Effector memory CD4-positive, alpha-beta T cell (primary cell): ENCODE measurements at places on chromosomes 5 and 9.

- no peak for DNase-seq
These were observed 223.0 kb downstream of the IRX1 start for GRCh38 chr5:3818624-3819023.

- DNase-seq, result no peak
These were observed 109.0 kb downstream of the ATP10B start for GRCh38 chr5:160743027-160743426.

GRCh38 chr5:98428806-98429205 lies 344.7 kb upstream of the RGMB start:
- DNase-seq, result no peak

- no peak for DNase-seq
These were observed 346.3 kb downstream of the ENC1 start for GRCh38 chr5:74294231-74294705.

DNA sequence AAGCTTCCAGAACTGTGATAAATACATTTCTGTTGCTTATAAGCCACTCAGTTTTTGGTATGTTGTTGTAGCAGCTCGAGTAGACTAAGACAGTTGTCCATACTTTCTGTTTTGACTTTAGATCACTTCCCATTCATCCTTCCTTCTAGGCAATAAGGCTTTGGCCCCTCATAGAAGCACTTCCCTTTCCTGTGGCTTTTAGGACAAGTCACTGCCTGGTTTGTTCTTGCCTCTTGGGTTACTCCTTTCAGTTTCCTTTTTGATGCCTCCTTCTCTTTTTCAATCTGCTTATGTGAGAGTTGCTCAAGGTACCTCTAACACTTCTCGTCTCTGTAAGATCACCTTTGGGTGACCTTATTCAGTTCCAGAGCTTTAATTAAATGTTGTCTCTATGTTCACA lies 72.4 kb upstream of the NTRK2 start:
- DNase-seq, result no peak

- no peak for DNase-seq
These were observed 83.2 kb downstream of the TNC start for GRCh38 chr9:115034801-115035200.

- DNase-seq, result no peak
These were observed 44.5 kb upstream of the SLC6A19 start for GRCh38 chr5:1156754-1157460.

DNA sequence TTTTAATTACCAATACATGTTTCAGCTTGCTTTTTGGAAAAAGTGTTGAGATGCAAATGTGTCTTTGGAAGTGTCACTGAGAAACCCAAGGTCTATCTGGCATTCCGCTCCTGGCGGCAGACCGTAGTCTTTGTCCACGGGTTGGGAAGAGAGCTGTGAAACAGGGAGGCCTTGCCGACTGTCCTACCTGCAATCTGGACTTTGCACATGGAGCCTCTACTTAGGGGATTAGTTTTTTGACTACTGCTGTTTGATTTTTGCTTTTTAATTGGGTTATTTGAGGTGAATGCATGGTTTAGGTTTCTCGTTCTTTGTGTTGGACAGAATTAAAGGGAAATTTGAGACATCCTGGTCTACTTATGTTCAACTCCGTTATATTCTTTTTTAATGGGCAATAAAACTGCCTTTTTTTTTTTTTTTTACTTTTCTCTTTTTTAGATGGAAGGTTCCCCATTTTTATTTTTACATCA lies 25.7 kb downstream of the TRIO start:
- DNase-seq, result no peak

GRCh38 chr9:124088476-124088837 lies 76.9 kb downstream of the LHX2 start:
- DNase-seq, result no peak

DNA sequence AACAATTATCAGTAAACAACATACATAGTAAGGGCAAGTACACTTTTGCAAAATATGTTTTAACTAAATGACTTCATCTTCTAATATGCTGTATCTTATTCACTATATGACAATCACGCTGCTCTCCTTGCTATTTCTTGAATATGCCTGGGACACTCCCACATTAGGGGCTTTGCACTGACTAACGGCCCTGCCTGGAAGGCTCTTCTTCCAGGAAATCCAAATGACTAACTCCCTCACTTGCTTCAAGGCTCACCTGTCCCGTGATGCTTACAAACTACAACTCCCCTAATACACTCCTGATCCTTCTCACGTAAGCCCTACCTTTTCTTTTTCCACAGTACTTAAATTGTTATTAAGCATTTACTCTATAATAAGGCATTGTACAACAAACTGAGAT lies 10.6 kb downstream of the ERP44 start:
- DNase-seq, result no peak

DNA sequence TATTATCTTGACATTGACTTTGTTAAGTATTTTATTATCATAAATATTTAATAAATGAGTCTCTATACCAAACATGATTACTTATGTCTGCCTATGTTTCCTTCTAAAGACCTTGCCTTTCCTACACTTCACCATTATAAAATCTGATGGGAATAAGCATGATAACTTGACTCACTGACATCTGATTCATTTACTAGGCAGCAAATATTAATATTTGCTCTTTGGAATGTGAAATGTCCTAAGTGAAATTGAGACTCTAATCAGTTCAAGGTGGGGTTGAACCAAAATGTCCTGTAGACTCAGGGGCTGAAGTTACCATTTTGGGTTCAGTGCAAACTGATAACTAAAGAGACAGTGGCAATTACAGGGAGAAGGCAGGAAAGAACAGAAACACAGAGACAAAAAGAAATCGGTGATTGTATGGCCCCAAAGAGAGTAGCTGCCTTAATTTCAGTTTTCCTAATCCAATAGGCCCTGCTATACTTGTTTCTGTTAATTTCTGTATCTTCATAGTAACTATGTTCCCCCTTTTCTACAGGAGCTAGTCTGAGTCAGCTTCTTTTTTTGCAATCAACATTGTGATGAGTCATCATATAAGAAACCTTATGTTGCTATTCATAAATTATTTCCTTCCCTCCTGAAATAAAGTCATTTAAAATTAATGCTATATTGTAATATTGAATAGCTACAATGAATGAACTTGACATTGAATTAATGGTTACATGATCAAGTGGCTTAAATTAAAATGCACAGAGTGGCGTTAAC lies 296.8 kb downstream of the PDE4D start:
- no peak for DNase-seq

DNA sequence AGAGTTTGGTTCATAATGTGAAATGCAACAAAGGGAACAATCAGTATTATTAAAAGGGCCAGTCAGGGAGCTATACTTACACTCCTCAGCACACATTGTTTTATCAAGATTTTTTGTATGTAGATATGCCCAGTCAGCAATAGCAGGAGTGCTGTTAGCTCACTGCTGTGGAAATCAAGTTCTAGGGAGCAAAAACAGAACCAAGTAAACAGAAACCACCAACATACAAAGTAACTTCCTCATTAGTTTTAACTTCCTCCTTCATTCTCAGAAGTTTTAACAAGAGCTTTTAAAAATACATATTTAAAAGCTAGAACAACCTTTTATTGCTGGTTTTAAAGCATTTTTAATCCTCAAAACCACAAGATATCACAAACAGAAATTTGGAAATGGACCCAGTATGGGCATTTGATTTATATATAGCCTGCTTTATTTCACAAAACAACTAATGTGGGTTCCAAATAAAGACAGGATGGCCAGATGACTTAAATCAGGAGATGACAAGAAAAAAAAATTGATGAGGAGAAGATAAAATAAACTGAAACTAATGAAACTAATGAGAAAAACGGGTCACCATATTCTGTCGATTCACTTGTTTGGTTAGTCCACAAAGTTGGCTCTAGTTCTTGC lies 178.5 kb downstream of the ADAMTS12 start:
- DNase-seq, result no peak

DNA sequence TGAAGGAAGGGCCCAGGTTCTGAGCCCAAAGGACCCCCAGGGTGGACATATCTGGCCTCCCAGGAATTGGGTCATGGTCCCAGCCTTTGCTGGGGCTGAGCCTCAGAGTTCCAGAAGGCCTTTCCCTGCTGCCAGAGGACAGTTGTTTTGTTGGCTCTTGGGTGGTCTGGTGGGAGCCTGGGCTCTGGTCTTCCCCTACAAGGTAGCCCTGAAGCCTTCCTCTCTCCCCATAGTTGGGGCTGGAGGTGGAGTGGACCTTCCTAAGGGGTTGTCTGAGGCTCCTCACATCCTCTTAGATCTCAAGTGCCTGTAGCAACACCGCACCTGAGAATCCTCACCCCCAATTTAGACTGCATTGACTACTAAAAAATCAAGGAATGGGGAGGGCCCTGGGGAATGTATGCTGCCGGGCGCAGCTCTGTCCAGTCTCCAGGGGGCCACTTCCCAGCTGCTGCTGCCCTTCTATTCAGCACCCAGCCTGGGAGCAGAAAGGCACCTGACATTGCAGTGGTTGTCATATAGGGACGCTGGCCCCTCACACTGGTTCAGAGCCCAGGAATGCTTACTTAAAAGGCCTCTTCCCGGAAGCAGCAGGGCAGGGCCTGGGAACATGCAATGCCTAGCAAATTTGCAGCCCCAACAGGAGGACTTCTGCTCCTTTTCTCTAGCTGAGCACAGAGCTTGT lies 66.4 kb downstream of the IL31RA start:
- DNase-seq, result no peak

DNA sequence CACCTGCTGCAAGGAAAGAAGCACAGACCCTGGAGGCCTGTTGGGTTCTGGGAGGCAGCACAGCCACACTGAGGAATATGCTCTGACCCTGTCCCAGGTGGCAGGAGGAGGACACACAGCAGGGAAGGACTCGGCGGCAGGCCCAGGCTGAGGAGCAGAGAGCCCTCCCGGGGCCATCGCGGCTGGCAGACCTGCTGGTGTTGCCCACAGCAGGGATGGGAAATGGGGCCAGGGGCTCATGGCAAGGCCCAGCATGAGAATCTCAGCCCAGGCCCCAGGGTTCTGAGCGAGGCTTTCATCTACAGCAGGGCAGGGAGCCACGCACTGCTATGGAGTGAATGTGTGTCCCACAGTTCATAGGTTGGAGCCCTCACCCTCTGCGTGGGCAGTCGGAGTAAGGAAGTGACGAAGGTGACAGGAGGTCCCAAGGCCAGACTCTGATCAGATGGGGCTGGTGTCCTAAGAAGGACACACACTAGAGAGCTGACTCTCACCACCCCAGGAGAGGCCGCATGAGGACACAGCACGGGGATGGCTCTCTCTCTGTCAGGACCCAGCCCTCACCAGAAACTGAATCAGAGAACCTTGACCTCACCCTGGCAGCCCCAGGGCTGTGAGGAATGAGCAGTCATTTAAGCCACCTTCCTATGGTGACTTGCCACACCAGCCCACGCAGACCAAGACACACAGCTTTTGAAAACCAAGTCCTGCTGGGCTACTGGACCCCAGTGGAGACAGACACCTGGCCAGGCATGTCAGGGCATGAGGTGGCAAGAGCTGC lies 10.3 kb upstream of the GPSM1 start:
- DNase-seq, result no peak

DNA sequence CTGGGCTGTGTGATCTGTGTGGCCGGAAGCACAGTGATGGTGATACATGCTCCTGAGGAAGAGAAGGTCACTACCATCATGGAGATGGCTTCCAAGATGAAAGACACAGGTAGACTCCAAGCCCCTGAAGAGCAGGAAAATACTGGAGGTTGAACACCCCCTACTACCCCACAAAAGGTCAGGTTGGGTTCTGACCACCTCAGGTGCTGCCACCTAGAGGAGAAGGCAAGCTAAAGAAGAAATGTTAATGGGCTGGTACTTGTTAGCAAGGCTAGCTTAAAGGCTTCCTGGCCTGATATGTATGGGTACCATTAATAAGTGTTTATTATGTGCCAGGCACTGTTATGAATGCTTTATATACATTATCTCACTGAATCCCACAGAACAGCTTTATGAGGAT lies 11.7 kb downstream of the NIPAL4 start:
- no peak for DNase-seq

- DNase-seq, result no peak
These were observed 36.4 kb downstream of the JADE2 start for GRCh38 chr5:134561871-134562296.

DNA sequence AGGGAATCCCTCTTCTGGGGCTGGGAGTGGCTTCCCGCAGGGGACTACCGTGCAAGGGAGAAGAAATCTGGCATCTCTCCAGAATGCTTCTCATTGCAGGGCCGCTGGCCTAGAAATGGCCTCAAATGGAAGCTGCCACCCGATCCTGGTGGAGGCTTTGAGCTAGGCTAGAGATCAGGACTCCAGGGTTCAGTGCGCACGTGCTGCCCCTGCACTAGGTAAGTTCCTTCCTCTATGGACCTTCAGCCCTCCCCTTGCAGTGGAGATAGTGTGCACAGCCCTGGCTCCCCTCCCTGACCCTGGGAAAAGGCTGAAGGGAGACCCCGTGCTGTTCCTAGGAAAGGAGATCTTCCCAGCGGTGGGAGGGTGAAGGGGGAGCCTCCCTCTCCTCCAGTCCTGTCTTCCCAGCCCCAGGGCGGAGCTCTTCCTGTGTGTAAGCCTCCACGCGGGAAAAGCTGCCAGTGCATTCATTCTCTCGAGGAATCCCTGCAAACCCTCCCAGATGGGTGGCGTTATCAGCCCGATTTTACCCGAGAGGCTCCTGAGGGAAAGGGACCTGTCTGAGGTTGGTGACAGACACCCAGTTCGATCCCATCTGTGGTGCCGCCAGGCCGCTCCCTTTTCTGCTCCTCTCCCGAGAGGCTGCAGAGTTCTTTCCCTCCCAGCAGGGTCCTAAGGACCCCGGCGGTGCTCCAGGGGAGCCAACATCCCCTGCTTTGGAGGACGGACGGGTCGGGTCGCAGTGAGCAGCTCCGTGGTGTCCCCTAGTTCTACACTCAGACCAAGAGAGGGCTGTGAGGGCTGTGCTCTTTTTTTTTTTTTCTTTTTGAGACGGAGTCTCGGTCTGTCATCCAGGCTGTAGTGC lies 1.4 kb upstream of the CERCAM start:
- DNase-seq, result no peak

GRCh38 chr9:34993502-34994259 lies 4.1 kb downstream of the DNAJB5 start:
- no peak for DNase-seq

- DNase-seq, result no peak
These were observed 196.0 kb upstream of the ANKRD55 start for GRCh38 chr5:56429110-56429561.

DNA sequence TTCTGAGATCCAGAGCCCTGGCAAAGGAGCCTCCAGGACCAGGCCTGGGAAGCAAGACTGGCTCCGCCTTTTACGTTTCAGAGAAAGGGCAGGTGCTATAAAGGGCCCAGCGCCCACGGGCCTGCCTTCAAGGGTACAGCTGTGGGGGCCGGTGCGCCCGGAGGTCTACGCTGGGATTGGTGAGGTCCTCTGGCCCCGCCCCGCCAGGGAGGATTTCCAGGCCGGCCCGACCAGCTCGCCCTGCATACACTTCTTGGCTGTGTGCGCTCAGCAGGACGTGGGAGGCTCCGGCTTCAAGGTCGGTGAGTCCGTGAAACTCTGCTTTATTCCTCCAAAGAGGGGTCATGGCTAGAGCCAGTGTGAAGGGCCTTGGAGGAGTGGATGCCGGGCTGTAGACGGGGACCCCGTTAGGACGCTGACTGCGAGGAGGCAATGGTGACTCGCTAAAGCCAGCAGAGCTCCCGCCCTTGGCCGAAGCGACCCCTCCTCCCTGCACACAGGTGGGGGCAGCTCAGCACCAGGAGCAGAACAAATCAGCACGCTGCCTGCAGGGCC lies at the start of gene CKMT2:
CKMT2 (plus strand) TSS at position 243 of the 555 bp plus-strand sequence. CDS start 17,811 bp downstream, outside the sequence.
- DNase-seq, result no peak

- no peak for DNase-seq
These were observed 94.0 kb downstream of the ZNF462 start for GRCh38 chr9:106956971-106957370.
